ENCODE measurements at places on chromosomes 7 and 10.

DNA sequence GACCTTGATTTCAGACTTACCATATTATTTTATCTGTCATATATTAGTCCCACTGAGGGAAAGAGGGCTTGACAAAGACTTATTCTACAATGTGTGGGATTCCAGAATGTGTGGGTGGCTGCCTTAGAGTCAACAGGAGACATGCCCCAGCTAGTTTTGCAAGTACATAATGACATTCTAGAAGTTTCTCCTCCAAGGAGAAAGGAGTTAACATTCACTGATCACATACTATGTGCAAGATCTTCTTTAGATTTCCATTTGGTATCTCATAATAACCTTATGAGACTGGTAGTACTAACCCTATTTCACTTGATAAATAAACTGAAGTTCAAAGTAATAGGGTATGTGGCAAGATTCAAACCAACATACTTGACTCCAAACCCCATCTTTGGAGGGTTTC is 25.2 kb downstream of the IRF5 start:
- no peak for DNase-seq

DNA sequence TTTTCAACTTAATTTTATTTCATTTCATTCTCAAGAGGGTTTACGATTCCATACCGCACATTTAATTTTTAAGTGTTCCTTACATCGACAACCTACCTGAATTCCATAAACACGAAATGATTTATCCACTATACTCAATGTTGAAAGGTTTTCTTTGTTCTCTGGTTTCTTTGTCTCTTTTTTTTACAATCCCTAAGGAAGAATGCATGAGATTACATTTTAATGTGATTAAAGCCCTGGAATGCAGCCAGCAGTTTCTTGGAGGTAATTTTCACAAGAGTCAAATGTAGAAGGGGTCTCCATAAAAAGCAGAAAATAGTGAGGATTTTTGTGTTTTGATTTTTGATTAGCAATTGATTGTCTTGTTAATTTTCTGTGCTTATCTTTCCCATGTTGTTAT is 59.2 kb upstream of the ADCY1 start:
- DNase-seq: no peak

DNA sequence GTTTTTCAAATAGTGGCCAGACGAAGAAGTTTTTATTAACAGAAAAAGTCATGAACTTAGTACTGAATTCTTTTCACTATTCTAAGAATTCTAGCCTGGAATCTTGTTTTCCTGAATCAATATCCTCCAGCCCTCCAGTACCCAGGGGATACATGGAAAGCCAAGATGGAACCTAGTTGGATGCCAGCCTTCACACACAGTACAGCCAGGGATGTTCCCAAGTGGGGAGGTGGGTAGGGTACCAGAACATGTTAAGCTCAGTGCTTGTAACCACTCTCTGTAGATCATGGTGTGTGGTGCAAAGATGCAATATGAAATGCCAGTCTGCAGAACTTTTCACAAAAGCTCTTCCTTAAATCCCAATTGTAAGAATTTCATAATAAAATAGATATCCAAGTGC is 128.0 kb downstream of the POU6F2 start:
- DNase-seq: no peak

- DNase-seq: no peak
Measured at GRCh38 chr10:131854579-131855335, 46.1 kb upstream of the PPP2R2D start.

Data from activated CD4-positive, alpha-beta T cell treated with anti-CD3 and anti-CD28 coated beads, Interleukin-2, amount 50 U/mL, for 1 hour (primary cell).